Activated T-helper 1 cell treated with anti-CD3 and anti-CD28 coated beads, Interleukin-2, amount 50 U/mL, for 16 hours (primary cell): ENCODE measurements at places on chromosomes 12 and 14.

DNA sequence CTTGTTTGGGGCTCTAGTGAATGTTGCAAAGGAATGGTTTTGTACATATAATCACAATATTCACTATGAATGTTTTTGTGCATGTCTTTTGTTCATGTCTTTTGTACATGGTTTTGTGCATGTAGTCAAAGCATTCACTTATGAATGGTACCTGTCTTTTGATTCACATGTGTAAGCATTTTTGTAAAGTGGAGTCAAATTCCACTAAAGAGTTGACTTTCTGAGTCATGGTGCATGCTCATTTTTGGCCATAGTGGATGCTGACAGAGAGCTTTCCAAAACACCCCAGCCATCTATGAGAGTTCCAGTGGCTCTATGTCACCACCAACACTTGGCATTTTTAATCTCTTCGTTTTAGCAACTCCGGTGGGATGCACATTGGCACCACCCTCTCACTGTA, 1185.9 kb upstream of the TMEM132C start:
- no peak for DNase-seq

DNA sequence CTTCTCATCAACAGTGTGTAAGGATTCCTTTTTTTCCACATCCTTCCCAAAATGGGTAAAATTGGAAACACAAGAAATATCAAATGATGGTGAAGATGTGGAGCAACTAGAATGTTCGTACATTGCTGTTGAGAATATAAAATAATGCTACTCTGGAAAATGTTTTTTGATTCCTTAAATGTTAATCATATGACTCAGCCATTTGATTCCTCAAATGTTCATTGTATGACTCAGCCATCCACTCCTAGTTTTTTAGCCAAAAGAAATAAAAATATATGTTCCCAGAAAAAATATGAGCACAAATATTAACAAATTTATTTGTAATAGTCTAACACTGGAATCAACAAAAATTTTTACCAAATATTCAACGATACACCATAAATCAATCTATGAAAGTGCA, 1108.6 kb downstream of the LRFN5 start:
- no peak for DNase-seq

GRCh38 chr14:75558440-75558839, 20.0 kb upstream of the FLVCR2 start:
- DNase-seq = no peak

DNA sequence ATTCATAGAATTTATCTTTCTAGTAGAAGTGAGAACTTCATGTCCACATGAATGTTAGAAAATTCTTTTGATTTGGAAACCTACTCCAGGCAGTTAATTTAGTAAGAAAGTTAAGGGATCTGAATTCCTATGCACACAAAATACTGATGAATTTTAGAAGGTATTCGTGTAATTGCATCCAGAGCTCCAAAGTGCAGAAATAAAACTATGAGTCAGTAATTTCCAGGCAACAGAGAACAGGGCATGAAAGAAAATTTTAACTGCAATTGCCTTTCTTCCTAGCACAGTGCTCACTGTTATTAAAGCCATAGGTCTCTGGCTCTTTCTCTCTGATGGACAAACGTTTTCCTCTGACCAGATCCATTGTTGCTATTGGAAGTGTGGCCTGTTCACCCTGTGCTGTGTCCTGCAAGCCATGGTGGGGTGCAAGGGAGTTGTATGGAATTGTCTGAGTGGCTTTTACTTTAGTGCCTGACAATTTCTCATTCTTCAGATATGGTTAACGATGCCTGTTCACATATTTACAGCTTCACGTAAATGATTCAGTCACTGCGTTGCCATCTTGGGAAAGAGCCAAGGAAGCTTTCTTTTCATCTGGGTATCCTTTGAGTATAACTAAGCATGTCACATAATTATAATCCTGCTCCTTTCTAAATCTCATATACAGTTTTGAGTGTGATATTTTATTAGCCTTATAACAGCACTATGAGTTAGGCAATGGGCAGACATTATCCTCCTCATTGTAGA, 145.1 kb downstream of the ACSS3 start:
- no peak for DNase-seq

DNA sequence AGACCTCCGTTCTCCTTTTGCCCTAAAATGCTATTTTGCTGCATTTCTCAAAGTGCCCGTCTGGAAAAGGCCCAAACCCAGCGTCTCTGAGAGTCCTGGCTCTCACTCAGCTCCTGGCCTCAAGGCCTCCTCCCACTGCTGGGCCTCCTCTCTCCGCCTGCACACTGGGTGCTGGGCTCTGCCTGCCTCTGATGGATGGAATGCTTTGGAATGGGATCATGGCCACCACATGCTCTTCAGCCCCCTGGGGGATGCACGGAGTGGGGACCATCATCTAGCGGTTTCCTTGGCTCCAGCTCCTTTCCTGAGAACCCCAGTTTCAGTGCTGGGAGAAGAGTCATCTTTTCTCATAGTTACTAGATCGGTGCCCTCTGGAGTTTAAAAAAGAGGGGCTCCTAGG, 65.2 kb downstream of the KDM2B start:
- no peak for DNase-seq

- no peak for DNase-seq
Observed at GRCh38 chr12:121442028-121442948, 42.4 kb downstream of the RNF34 start.

GRCh38 chr12:71455028-71455737, 15.6 kb downstream of the LGR5 start:
- no peak for DNase-seq

DNA sequence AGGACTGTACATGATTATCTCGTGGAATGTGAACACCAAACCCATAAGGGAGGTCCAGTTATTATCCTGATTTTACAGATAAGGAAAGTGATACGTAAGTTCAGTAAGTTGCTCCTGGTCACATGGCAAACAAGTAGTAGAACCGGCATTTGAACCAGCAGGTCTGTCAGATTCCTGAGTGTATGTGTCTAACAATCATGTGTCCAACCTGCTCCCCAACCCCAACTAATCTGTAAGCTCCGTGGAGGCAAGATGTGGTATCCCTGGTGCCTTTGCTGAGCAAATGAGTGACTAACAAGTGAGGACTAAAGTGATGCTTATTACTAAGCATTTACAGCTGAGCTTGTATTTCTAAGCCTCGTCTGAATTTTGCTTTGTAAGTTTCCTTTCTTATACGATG, 65.9 kb downstream of the PTPN21 start:
- no peak for DNase-seq

DNA sequence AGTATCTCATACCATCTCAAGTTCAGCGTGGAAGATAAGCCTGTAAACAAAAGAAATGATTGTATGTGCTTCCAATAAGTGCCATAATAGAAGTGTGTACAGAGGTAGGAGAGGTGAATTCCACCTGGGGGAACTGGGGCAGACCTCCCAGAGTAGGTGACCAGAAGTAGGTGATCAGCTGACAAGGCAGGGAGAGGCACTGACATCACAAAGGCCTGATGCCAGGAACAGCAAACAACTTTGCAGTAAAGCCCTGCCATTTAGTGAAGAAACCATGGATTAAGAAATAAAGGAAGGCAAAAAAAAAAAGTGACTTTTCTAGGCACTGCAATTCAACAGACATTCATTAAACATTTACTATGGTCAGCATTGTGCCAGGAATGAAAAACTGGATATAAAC, 31.1 kb downstream of the NR1H4 start:
- DNase-seq = no peak

GRCh38 chr14:52312931-52313355, 1.2 kb upstream of the PTGER2 start:
- no peak for DNase-seq

GRCh38 chr12:50302686-50303085, 19.4 kb upstream of the LIMA1 start:
- no peak for DNase-seq

DNA sequence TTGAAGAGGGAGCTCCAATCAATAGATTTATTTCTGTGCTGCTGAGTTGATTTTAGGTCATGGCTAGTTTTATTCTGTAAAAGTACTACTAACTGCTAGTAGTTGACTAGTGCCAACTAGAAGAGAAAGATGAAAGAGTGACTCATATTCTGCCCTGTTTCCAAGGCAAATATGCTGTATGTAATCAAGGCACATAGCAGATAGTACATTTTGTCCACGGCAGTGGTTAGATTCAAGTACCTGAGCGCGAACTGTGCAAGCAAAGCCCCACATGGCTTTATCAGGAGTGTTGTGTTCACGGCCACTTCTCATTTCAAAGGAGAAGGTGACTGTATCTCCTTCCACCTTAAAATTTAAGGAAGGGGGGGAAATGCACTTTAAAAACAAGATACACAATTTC, 126.8 kb downstream of the TRAFD1 start:
- DNase-seq = no peak

DNA sequence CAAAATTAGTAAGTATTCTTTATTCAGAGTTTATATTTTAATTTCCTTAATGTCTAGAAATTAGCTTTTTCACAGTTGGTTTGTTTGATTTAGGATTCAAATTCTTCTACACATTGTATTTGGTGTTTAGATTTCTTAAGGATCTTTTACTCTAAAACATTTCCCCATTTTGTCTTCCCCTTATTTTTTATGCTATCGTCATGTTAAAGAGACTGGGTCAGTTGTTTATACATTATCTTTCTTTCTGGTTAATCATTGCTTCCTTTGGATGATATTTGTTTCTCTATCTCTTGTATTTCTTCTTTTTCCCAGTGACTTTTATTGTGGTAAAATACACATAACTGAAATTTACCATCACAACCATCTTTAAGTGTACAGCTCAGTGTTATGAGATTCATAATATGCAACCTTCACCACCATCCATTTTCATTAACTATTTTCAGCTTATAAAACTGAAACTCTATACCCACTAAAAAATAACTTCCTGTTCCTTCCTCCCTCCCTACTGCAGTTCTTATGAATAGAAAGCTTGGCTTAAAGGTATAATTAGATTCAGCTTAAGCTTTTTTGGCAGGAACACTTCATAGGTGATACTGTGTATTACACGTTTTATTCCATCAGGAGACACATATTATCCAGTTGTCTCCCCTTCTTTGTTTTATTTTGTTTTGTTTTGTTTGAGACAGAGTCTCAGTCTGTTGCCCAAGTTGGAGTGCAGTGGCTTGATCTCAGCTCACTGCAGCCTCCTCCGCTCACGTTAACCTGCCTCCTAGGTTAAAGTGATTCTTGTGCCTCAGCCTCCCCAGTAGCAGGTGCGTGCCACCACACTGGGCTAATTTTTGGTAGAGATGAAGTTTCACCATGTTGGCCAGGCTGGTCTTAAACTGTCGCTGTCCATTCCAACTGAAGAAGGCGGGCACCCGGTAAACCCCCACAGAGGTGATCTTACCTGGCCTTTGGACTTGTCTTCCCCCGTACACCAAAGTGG, 45.0 kb downstream of the NOPCHAP1 start:
- no peak for DNase-seq

DNA sequence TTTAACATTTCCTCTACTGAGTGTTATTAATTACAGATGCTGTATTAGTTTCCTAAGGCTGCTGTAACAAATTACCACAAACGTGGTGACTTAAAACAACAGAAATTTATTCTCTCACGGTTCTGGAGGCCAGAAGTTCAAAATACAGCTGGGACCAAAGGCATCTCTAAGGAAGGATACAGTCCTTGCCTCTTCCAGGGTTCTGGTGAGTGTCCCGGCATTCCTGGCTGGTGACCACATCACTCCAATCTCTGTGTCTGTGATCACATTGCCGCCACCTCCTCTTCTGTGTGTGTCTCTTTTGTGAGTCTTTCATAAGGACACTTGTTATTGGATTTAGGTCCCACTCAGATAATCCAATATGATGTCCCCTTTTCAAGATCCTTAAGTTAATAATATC, 85.1 kb upstream of the CCDC198 start:
- DNase-seq = no peak

GRCh38 chr14:72512281-72512680, 381.6 kb downstream of the DPF3 start:
- DNase-seq = no peak

- DNase-seq = no peak
Observed at GRCh38 chr14:99506276-99506675, 25.1 kb downstream of the CCNK start.

DNA sequence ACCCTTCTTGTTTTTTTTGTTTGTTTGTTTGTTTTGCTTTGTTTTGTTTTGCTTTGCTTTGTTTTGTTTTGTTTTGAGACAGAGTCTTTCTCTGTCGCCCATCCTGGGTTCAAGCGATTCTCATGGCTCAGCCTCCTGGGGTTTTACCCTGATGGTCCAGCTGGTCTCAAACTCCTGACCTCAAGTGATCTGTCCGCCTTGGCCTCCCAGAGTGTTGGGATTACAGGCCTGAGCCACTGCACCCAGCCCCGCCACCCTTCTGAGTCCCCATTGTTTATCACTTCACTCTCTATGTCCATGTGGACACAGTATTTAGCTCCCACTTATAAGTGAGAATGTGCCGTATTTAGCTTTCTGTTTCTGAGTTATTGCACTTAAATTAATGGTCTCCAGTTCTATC, 36.9 kb upstream of the BICD1 start:
- DNase-seq = no peak

DNA sequence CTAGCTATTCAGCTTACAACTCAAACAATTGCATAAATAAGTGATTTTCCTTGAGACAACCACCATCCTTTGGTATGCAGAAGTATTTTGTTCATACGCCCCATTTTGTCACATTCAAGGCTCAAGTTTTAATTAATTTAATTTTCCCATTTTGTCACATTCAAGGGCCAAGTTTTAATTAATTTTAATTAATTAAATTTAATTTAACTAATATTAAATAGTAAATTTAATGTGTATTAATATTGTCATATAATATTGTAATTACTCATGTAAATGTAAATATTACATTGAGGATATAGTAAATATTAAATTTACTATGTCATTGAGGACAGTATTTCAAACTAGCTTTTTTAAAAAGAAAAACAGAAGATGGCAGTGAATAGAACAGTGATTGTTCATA, 216.8 kb upstream of the GARIN2 start:
- DNase-seq = no peak

DNA sequence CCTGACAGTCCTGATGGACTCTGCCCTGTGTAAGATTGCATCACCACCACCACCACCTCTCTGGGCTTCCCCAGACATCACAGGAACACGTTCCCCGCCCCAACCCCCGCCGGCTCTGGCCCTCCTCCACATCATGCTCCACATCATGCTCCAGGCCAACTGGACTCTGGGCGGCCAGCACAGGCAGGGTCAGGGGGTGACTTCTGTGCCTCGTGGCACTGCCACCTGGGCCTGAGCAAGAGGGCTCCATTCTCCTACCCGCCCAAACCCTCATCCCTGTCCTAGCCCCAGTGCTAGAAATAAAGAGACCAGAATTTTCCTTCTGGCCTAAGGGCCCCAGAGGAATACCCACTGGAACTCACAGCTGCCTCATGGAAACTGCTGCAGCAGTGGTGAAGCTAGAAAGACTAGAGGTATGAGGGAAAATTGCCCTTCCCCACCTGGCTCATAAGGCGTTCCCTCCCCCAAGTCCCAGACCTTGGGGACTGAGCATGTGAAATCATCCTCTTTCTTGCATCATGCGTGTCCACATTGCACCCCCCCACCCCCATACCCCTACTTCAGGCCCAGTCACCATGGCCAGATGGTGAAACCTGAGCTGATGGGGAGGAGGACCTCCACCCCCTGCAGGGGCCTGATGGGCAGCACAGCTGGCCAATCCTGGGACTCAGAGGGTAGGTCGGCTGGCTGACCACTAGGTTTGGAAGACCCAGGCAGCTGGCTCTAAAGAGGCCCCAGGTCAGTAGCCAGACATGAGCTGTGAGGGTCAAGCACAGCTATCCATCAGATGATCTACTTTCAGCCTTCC, at the start of gene INHBE:
TSS of gene INHBE (plus strand) at position 742 of the 808 bp plus-strand sequence. CDS start 230 bp downstream, outside the sequence.
- no peak for DNase-seq

GRCh38 chr14:30034152-30034551, 106.5 kb upstream of the PRKD1 start:
- no peak for DNase-seq
